ENCODE measurements at places on chromosomes 16 and 17. TPM values are rescaled to one million over a fixed set of nuclear protein-coding genes. Genes with fewer than 3 reads are reported as not detected.

DNA sequence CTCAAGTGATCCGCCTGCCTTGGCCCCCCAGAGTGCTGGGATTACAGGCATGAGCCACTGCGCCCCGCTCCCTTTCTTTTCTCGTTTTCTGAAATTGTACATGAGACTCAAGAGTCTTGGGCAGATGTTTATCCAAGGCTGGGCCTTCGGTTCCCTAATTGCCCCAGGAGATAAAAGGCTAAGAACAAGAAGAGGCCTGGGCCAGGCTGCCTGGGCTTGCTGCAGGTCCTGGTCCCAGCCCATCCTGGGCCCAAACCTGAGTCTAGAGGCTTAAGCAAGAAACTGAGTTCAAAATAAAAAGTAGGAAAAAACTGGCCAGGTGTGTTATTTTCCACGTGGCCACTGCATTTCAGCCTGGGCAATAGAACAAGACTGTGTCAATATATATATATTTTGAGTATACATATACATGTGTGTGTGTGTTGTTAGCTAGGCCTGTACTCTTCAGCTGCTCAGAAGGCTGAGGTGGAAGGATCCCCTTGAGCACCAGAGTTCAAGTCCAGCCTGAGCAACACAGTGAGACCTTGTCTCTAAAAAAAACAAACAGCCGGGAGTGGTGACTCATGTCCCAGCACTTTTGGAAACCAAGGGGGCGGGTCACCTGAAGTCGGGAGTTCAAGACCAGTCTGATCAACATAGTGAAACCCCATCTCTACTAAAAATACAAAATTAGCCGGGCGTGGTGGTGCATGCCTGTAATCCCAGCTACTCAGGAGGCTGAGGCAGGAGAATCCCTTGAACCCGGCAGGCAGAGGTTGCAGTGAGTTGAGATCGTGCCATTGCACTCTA is 6.8 kb upstream of the CLUH start:
- no peak for DNase-seq

- no peak for DNase-seq
These were observed 35.9 kb downstream of the SCNN1B start for GRCh38 chr16:23337836-23338550.

The TNRC6C gene
- total RNA-seq, result 9.3 TPM

DNA sequence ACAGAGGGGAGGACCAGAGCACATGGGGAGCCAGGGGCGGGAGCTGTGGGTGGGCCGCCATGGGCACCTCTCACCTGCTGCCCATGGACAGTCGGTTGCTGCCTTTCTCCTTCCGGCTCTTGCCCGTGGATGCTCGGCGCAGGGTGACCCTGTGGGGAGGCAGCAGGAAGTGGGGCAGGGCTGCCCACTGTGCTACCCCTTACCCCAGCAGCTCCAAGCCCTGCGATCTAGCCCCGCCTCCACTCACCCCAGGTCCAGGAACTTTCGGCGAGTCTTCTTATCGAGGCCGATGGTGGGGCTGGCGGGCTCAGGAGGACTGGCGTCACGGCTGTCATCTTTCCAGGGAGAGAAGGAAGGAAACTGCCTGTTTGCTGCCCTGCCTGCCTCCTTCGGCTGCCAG is 14.2 kb downstream of the SAMD14 start:
- no peak for DNase-seq

DNA sequence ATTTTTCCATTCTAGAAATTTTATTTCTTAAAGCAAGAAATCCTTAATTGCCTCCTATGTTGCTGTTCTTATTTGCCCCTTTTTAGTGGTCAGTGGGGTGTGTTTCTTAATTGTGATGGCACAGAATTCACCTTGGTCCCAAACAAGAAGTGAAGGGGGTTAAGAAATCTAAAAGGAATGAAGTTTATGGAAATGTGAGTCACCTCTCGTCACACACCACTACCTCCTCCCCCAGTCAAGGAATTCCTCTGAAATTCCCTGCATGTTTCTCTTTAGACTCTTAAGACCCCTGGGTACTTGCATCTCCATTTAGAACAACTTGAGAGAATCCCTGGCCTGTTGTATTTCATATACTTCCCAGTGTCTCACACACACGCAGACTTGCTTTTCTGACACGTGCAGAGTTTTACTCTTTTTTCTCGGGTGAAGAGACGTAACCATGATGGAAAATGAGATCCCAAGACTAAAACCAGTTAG is 247.4 kb downstream of the PRKCA start:
- DNase-seq, result peak; percentile 44

The RNPS1 gene
- 306 TPM for total RNA-seq
